ENCODE measurements at places on chromosomes 1 and 21.
A peak's percentile ranks its signal among the peaks of the same experiment; 100 is the strongest.

DNA sequence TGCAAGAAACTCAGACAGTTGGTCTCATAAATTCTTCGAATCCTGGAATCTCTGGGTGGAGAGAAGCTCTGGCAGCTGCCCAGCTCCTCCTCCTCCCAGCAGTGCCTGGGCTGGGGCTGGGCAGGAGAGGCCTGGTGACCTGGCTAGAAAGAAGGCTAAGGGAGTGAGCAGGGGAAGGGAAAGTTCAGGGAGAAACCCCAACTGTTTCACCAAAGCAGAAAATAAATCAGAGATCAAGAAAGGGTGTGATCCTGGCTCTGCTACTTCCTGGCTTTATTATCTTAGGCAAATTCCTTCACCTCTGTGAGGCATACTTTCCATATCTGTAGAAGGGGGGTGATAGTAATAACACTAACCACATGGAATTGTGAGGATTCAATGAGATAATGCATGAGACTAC, 8.8 kb upstream of the COL16A1 start:
- no peaks in the 10 kb centered on the region for H3K36me3 ChIP-seq
- no peak for DNase-seq
- no peak overlapping the region for H3K27ac ChIP-seq
- peaks cover 20% of the 10 kb centered on the region for H3K27me3 ChIP-seq

GRCh38 chr21:32562426-32562825, 22.9 kb downstream of the TCP10L start:
- H3K36me3 ChIP-seq = no peaks in the 10 kb centered on the region
- no peaks in the 10 kb centered on the region for H3K4me1 ChIP-seq
- no peak overlapping the region for H3K4me3 ChIP-seq
- no peaks in the 10 kb centered on the region for H3K27me3 ChIP-seq
- DNase-seq = no peak

DNA sequence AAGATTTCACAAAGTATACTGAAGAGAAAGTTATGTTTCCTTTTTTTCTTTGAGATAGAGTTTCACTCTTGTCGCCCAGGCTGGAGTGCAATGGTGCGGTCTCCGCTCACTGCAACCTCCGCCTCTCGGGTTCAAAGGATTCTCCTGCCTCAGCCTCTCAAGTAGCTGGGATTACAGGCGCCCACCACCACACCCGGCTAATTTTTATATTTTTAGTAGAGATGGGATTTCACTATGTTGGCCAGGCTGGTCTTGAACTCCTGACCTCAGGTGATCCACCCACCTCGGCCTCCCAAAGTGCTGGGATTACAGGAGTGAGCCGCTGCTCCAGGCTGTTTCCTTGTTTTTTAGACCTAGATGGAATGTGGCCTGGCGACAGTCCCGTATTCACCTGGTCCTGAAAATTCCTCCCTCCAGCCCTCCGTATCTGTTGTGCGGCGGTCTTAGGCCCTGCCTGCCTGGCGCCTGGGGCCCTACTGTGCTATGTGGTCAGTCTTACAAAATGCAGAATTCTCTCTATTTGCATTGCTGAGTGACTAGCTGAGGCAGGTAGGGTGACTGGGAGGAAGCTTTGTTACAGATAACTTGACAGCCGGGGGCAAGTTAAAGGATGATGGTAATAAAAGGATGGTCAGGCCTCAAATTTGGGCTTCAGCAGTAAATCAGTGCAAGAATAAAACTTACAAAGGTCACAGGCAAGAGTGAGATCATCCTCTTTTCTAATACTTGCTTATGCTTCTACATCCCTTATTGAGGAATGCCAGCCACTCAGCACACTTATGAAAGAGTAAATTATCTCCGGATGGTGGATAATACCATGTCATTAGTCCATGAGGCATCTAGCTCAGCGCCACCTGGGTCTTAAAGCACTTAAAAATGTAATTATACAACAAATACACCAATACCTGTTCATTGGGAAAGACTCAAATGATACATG, 30.3 kb downstream of the PARK7 start:
- H3K27ac ChIP-seq = no peak overlapping the region
- H3K27me3 ChIP-seq = no peaks in the 10 kb centered on the region
- no peaks in the 10 kb centered on the region for H3K4me1 ChIP-seq
- H3K36me3 ChIP-seq = no peaks in the 10 kb centered on the region

DNA sequence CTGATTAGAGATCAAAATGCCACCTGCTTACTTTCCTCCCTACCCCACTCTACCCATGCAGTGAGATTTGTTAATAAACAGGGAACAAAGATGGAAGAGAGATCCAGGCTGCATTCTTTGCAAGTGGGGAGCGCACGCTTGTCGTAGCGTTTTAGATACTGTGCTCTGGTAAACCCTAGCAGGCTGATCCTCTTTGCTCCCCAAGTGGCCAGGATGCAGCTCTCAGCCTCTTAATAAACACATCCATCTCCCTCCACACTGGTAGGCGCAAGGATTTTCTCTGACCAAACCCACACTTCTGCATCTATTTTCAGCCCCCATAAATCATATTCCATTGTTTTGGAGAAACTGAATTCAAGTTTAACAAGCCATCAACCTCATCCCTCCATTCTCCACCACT, 2.9 kb downstream of the PGBD5 start:
- no peak overlapping the region for H3K4me3 ChIP-seq
- DNase-seq = no peak
- peaks cover 7% of the 10 kb centered on the region for H3K4me1 ChIP-seq

- no peaks in the 10 kb centered on the region for H3K36me3 ChIP-seq
- no peaks in the 10 kb centered on the region for H3K27me3 ChIP-seq
- H3K27ac ChIP-seq = no peak overlapping the region
- no peak overlapping the region for H3K4me3 ChIP-seq
- no peaks in the 10 kb centered on the region for H3K4me1 ChIP-seq
- no peak for DNase-seq
These were observed 20.5 kb upstream of the CD55 start for GRCh38 chr1:207300970-207301369.

DNA sequence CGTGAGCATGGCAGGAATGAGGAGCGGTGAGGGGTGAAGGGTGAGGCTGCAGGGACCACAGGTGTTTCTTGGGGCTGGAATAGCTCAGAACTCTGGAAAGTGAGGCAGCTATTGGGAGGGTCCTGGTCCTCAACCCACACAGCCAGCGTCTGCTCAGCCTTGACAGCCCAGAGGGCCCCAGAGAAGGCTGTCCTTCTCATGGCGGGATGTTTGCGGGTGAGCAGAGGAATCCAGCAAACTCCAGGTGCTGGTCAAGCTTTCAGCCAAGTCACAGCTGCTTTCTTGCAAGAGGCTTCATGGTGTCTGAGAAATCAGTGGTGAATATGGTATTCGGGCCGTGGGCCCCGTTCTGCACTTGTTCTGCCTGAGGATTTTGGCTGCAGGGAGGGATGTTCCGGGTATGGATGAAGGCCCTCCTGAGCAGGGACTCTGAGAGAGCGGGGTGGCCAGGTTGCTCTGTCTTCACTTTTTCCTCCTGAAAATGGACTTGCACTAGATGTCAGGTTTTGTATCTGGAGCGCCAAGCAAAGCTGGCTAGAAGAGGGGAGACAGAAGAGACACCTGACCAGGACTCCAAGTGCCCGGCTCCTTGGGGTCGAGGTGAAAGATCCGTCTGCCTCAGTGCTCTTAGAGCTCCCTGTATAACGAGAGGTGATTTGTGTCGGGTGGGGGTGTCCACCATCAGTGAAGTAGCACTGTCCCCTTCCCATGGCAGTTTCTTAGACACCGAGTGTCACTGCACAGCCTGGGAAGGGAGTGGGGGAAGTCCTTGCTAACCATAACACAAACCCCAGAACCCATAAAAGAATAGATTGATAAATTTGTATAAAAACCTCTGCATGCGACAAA, 139.9 kb downstream of the PEX14 start:
- no peak overlapping the region for H3K27ac ChIP-seq
- H3K27me3 ChIP-seq = no peaks in the 10 kb centered on the region
- no peak overlapping the region for H3K4me3 ChIP-seq
- H3K36me3 ChIP-seq = peaks cover 21% of the 10 kb centered on the region
- H3K4me1 ChIP-seq = no peaks in the 10 kb centered on the region

DNA sequence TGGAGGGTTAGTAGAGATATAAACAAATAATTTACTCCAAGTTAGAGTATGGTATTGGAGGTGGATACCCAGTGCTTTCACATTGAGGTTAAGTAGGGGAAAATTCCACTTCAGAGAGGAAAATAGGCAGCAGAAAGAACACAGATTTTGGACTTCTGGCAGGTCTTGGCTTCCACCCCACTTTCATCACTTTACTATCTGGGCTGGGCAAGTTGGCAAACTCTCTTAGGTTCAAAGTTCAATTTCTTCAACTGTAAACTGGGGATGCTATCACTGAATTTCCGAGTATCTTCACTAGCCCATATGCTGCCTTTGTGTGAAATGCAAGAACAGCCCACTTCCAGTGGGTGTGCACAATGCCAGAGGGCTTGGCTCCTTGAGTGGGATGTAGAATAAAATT, 214.9 kb downstream of the GABPA start:
- H3K27ac ChIP-seq = no peak overlapping the region
- H3K36me3 ChIP-seq = peaks cover 6% of the 10 kb centered on the region
- no peak overlapping the region for H3K4me3 ChIP-seq
- no peak for DNase-seq

DNA sequence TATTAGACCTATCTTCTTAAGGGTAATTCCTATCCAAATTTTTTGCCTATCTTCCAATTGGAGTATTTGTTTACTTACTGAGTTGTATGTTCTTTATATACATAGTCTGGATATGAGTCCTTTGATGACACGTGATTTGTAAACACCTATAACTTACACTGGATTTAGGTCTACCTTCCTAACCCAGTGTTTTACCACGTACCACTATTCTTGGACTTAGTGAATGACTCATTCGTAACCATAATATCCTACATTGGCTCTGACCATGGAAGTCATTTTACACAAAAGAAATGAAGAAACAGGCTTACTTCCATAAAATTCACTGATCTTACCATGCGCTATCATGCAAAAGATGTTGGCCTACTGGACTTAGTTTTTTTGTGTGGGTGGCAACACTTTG, 23.9 kb upstream of the ZZZ3 start:
- H3K4me1 ChIP-seq = no peaks in the 10 kb centered on the region
- H3K27me3 ChIP-seq = no peaks in the 10 kb centered on the region
- no peak for DNase-seq
- H3K27ac ChIP-seq = no peak overlapping the region
- H3K36me3 ChIP-seq = peaks cover 34% of the 10 kb centered on the region

DNA sequence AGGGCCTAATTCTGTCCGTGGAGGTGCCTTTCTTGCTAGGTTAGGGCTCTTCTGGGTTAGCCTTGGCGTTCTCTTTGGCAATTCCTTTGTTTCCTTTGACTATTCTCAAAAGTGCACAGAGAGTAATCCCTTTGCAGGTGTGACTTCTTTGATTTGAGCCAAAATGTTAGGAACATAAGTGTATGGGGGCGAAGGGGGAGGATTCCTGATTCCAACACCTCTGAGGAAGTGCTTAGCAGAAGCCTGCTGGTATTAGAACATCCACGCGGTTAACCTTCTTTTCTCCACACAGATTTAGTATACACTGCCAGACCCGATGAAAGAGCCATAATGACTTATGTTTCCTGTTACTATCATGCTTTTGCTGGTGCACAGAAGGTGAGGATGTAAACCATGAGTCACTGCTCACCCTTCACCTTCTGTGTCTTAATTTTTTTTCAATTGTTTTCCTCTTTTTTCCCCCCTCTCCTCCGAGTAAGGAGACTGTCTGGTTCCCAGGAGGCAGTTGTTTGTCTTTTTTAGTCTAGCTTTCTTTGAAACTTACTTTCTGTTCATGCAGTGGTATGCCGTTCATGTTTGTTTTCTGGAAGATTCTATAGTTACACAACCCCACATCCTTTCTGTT, 48.0 kb downstream of the ACTN2 start:
- DNase-seq = no peak
- H3K36me3 ChIP-seq = no peaks in the 10 kb centered on the region
- no peaks in the 10 kb centered on the region for H3K27me3 ChIP-seq
- H3K4me3 ChIP-seq = no peak overlapping the region
- no peak overlapping the region for H3K27ac ChIP-seq

GRCh38 chr1:200668514-200669313, 993 bp downstream of the DDX59 start:
- no peak for DNase-seq
- peaks cover 15% of the 10 kb centered on the region for H3K36me3 ChIP-seq
- peak overlapping the region; percentile 94 for H3K4me3 ChIP-seq
- peak overlapping the region; percentile 98 for H3K27ac ChIP-seq
- H3K27me3 ChIP-seq = no peaks in the 10 kb centered on the region
- peaks cover 8% of the 10 kb centered on the region for H3K4me1 ChIP-seq

GRCh38 chr1:161890574-161890973, 124.5 kb downstream of the ATF6 start:
- no peaks in the 10 kb centered on the region for H3K27me3 ChIP-seq
- DNase-seq = no peak
- H3K4me3 ChIP-seq = no peak overlapping the region
- H3K27ac ChIP-seq = no peak overlapping the region
- H3K4me1 ChIP-seq = no peaks in the 10 kb centered on the region
- H3K36me3 ChIP-seq = peaks cover 10% of the 10 kb centered on the region

GRCh38 chr1:30356839-30357238, 366.5 kb downstream of the MATN1 start:
- no peak for DNase-seq
- no peak overlapping the region for H3K27ac ChIP-seq
- no peaks in the 10 kb centered on the region for H3K27me3 ChIP-seq
- no peak overlapping the region for H3K4me3 ChIP-seq
- no peaks in the 10 kb centered on the region for H3K4me1 ChIP-seq
- H3K36me3 ChIP-seq = no peaks in the 10 kb centered on the region

GRCh38 chr1:200296091-200296661, 113.7 kb downstream of the ZNF281 start:
- no peak overlapping the region for H3K4me3 ChIP-seq
- no peak overlapping the region for H3K27ac ChIP-seq
- DNase-seq = no peak
- H3K27me3 ChIP-seq = no peaks in the 10 kb centered on the region
- H3K36me3 ChIP-seq = no peaks in the 10 kb centered on the region

DNA sequence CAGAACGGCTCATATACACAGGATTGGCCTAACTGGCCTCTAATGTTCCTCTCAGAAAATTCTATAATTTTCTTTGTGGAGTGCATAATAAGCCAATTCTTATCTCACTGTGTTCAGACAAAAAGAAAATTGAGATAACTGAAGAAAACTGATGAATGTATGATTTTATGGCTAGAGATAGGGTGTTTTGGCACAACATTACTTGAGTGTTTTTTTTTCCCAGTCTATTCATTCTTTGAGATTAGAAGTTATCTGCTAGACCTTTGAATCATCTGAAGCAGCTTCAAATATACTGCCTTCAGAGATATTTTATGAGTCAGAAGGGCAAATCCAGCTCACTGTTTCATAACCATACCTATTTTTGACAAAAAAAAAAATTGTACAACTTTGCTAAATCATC, 85.6 kb downstream of the VAV3 start:
- no peak for DNase-seq
- no peak overlapping the region for H3K27ac ChIP-seq
- no peaks in the 10 kb centered on the region for H3K27me3 ChIP-seq
- H3K4me3 ChIP-seq = no peak overlapping the region

GRCh38 chr1:248804771-248805681, 20.7 kb downstream of the SH3BP5L start:
- no peaks in the 10 kb centered on the region for H3K4me1 ChIP-seq
- H3K27me3 ChIP-seq = peaks cover 4% of the 10 kb centered on the region
- DNase-seq = no peak

- no peaks in the 10 kb centered on the region for H3K36me3 ChIP-seq
- no peak for DNase-seq
- H3K4me3 ChIP-seq = no peak overlapping the region
- H3K4me1 ChIP-seq = no peaks in the 10 kb centered on the region
- H3K27ac ChIP-seq = no peak overlapping the region
These were observed 27.9 kb downstream of the DOP1B start for GRCh38 chr21:36184545-36184944.

All from effector memory CD4-positive, alpha-beta T cell (primary cell).